ENCODE measurements at places on chromosomes 7 and 10. TPM values are rescaled to one million over a fixed set of nuclear protein-coding genes. Genes with fewer than 3 reads are reported as not detected.

- no peaks in the 10 kb centered on the region for H3K27me3 ChIP-seq
- no peaks in the 10 kb centered on the region for H3K36me3 ChIP-seq
- no peaks in the 10 kb centered on the region for H3K4me1 ChIP-seq
- DNase-seq, result no peak
Measured at GRCh38 chr10:105096316-105096715, 455.2 kb downstream of the SORCS3 start.

GRCh38 chr7:3321206-3321605 is 20.2 kb downstream of the SDK1 start:
- H3K36me3 ChIP-seq, result no peaks in the 10 kb centered on the region
- no peak overlapping the region for H3K27ac ChIP-seq
- H3K27me3 ChIP-seq, result no peaks in the 10 kb centered on the region
- no peaks in the 10 kb centered on the region for H3K4me1 ChIP-seq

GRCh38 chr10:75845176-75845947 is 413.9 kb downstream of the LRMDA start:
- DNase-seq, result no peak
- H3K36me3 ChIP-seq, result no peaks in the 10 kb centered on the region
- peaks cover 7% of the 10 kb centered on the region for H3K4me1 ChIP-seq
- H3K27me3 ChIP-seq, result no peaks in the 10 kb centered on the region
- H3K27ac ChIP-seq, result no peak overlapping the region
- H3K4me3 ChIP-seq, result no peak overlapping the region

The ACSL5 gene
- 6.8 TPM for total RNA-seq

GRCh38 chr10:103458720-103459119 is at the start of gene CALHM1:
Gene CALHM1 (minus strand): TSS chr10:103458900. CDS start chr10:103458751, 149 bp downstream.
- H3K4me3 ChIP-seq, result no peak within 1 kb of the TSS
- no peaks in the 10 kb centered on the region for H3K27me3 ChIP-seq
- no peaks in the 10 kb centered on the region for H3K4me1 ChIP-seq
- H3K27ac ChIP-seq, result no peak within 1 kb of the TSS
- H3K36me3 ChIP-seq, result no peaks in the 10 kb centered on the region
